ENCODE measurements at places on chromosomes 1 and 21.

GRCh38 chr1:243483071-243483771 is 227.4 kb downstream of the SDCCAG8 start:
- DNase-seq, result no peak

GRCh38 chr1:58116284-58116683 is 430.2 kb downstream of the OMA1 start:
- DNase-seq, result no peak

DNA sequence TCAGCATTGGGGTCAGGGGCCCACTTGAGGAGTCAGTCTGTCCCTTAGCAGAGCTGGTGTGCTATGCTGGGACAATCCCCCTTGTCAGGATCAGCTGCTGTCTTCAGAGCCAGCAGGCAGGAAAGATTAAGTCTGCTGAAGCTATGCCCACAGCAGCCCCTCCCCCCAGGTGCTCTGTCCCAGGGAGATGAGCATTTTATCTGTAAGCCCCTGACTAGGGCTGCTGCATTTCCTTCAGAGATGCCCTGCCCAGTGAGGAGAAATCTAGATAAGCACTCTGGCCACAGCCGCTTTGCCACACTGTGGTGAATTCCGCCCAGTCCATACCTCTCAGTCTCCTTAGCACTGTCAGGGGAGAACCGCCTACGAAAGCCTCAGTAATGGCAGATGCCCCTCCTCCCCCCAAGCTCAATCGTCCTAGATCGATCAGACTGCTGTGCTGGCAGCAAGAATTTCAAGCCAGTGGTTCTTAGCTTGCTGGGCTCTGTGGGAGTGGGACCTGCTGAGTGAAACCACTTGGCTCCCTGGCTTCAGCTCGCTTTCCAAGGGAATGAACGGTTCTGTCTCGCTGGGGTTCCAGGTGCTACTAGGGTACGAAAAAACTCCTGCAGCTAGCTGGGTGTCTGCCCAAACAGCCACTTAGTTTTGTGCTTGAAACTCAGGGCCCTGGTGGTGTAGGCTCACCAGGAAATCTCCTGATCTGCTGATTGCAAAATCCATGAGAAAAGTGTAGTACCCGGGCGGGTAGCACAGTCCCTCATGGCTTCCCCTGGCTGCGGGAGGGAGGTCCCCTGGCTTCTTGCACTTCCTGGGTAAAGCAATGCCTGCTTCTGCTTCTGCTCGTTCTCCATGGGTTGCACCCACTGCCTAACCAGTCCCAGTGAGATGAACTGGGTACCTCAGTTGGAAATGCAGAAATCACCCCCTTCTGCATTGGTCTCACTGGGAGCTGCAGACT is 25.1 kb upstream of the TP53BP2 start:
- no peak for DNase-seq

DNA sequence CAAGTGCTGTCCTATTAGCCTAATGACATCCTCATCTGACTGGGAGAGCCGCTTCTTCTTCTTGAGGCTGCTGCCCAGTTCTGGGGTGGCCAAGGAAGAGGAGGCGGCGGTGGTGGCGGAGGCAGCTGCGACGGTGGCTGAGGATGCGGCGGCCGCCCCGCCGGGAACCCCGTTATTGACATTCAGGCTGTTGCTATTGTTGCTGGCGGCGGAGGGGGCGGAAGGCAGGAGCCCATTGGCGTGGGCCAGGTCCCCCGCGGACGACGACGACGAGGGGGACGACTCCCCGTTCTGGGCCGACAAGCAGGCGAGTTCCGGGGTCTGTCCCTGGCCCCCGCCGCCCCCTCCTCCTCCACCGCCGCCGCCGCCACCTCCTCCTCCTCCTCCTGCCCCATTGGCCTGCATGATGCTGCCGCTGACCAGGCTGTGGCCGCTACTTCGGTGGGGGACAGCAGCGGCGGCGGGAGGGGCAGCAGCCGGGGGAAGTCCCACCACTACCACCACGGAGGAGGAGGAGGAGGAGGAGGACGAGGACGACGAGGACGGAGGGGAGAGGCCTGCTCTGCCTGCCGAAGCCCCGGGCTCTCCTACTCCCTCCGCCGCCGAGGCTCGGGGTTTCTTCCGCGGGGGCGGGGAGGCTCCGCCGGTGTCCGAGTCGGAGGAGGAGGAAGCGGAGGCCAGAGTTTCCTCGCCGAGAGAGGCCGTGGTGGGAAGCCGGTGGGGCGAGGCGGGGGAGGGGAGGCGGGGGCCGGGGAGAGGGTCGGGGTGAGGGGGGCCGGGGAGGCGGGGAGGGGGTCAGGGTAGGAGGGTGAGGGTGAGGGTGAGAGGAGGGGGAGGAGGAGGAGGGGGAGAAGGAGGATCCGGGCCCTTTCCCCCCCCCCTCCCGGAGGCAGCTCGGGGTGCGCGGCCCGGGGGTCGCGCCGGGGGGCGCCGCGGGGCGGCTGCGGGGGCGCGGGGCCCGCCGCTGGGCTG is 610 bp downstream of the WDR26 start:
- no peak for DNase-seq

All from NCI-H1417 (cell line).